ENCODE measurements at places on chromosomes 4 and X.
A peak's percentile ranks its signal among the peaks of the same experiment; 100 is the strongest.

- DNase-seq = no peak
Measured at GRCh38 chrX:119647552-119648420, 41.6 kb upstream of the NKRF start.

- DNase-seq = no peak
Measured at GRCh38 chr4:107616838-107617389, 103.1 kb downstream of the PAPSS1 start.

DNA sequence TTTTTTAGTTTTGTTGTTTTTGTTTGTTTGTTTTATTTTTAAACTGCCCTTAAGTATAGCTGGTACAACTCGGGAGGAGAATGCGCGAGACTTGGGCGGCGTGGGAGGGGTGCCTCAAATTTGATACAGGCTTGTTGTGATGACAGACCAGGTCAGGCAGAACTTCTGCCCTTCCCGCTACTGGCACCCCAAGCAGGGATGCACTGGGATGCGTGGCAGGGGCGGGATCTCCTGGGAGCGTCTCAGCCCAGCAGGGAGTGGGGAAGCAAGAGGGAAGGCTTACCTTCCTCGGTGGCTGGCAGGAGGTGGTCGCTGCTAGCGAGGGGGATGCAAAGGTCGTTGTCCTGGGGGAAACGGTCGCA is 851 bp downstream of the SFRP2 start:
- DNase-seq = no peak

DNA sequence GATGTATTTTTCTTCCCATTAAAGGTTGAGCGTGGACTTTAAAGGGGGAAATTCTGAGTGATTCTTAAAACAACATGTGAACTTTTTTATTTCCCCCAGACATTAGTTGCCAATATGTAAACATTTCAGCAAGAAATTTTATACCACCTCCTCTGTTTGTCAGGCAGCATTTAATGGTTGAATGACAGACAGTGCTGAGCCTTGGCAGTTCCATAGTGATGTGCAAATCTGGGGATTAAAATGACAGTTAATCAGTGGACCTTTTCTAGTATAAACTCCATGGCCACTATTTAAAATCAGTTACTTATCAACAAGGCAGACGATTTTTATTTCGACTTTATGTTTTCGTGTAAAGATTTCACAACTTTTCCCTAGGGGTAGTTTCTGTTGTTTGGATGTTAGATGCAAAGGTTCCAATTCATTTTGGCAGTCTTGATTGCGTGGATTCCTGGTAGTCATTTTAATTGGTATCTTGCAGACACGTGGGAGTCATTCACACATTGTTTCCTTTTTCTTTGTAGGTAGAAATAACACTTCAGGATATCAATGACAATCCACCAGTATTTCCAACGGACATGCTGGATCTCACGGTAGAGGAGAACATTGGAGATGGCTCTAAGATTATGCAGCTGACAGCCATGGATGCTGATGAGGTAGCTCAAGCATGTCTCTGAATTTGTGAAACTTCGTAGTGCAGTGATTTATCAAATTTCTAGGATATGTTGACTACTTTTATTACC is 83.7 kb downstream of the FAT4 start:
- no peak for DNase-seq

GRCh38 chr4:157012296-157012695 is 40.7 kb upstream of the PDGFC start:
- DNase-seq = no peak

- DNase-seq = no peak
Measured at GRCh38 chr4:89287945-89288344, 19.7 kb downstream of the GPRIN3 start.

DNA sequence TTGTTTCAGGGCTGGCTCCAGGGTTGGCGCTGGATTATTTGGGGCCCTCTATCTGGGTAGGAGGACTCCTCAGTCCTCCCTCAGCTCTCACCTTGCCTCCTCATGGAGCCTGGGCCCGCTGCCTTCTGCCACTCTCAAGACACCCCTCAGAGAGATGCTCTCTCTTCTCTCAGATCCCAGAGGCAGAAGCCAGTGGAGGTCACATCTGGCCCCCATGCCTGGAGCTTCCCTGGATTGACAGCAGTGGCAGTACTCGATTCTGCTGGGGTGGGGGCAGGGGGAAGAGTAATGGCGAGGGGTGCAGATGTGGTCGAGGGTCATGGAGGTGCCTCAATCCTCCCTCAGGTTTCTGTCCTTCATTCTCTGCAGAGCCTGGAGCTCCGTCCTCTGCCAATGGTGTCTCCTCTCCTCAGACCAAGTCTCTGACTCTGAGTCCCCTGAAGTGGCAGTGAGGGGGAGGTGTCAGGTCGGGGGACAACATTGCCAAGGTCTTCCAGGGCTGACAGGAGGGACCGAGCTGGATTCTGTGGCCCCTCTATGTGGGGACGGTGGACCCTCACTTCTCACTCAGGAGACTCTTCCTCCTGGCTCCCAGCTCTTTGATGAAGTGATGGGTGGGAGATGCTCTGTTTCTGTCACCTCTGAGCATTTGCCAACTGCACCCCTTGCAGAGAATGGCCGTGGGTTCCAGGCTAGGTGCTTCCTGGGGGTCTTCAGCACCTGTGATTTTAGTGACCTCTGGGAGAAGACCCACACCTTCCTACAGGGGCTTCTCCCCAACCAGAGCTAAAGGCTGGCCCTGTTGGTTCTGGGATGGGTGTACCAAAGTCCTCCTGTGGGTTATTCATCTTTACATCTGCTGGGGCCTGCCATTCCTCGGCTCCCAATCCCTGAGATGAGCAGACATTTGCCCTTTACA is 10.9 kb upstream of the HSFX1 start:
- no peak for DNase-seq

- no peak for DNase-seq
Measured at GRCh38 chr4:161929956-161930355, 233.8 kb downstream of the FSTL5 start.

DNA sequence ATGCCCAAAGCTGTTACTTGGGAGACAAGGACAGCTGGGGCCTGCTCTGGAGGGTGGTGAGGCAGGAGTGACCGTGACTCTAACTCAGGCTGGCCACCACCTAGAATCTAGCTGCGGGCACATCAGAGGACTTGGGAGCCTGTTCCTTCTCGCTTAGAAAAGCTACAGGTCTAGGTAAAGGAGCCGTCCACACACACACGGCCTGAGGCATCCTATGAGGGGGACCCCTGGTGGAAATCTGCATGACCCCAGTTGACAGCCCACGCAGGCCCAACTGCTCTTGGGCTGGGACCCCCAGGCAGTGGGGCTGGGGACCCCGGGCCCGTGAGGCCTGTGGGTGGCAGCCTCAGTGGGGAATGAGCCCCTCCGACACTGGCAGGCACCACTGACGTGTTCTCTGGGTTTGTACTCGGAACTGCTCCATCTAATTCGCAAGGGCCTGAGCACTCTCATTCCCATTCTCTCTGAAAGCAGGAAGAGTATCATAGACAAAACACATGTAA is 75.6 kb downstream of the ACOX3 start:
- no peak for DNase-seq

GRCh38 chrX:115897956-115898355 is 272.6 kb upstream of the AGTR2 start:
- DNase-seq = no peak

DNA sequence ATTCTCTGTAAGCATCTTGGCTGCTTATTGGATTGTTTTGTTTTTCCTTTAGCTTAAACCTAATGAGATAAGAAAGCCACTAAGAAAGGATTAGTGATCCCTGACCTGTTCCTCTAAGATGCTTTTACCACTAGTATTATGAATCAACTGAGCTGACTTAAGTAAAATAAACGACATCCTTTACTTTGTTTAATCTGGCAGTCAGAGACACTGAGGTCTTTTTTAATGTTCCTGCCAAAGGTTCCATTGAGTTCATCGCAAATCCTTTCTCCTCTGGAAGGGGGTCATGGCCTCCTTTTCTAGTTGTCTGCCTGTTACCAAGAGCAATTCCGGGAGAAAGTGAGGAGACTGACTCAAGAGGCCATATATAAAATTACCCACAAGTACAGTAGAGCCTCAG is 1038.3 kb upstream of the SLIT2 start:
- no peak for DNase-seq

DNA sequence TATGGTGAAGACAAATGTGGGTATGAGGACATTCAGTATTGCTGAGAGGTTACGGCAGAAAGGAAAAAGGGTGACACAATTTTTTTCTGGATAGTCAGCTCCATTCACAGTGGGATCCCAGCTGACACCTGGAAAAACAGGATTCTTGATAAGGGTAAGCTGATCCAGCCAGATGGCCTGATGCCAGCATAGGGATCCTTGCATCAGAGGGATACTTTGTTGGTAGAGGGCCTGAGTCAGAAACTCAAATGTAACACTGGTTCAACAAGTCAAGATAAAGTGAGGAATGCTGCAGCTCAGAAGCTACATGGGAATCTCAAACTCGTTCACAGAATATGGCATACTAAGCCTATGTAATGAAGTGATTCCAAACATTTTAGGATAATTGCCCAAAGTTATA is 726.7 kb downstream of the C4orf33 start:
- DNase-seq = no peak

DNA sequence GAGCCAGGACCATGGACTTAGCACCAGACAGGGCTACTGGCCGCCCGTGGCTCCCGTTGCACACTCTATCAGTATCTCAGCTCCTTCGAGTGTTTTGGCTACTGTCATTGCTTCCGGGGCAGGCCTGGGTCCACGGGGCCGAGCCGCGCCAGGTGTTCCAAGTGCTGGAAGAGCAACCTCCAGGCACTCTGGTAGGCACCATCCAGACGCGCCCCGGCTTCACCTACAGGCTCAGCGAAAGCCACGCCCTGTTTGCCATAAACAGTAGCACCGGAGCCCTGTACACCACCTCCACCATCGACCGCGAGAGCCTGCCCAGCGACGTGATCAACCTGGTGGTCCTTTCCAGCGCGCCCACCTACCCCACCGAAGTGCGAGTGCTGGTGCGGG is 1.6 kb downstream of the FAT4 start:
- no peak for DNase-seq

DNA sequence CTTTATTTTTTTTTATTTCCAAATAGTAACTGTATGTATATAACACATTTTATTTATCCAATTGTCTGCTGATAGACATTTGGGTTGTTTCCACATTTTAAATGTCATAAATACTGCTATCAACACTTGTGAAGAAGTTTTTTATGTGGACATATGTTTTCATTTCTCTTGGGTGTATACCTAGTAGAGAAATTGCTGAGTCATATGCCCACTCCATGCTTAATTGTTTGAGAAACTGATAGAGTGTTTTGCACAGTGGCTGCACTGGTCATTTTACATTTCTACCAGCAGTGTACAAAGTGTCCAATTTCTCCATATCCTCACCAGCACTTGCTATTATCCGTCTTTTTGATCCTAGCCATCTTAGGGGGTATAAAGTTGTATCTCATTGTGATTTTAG is 567.8 kb downstream of the GBA3 start:
- no peak for DNase-seq

GRCh38 chr4:16227462-16227868 is 1.2 kb upstream of the TAPT1 start:
- DNase-seq = peak; percentile 53
